ENCODE measurements at places on chromosomes 11 and 22. TPM values are rescaled to one million over a fixed set of nuclear protein-coding genes. Genes with fewer than 3 reads are reported as not detected.

Gene SCUBE2
- total RNA-seq, result 4.1 TPM

Gene ACCS
- 3.6 TPM for total RNA-seq

Gene TRPM5
- total RNA-seq, result not detected

Gene SLC15A3
- 2.6 TPM for total RNA-seq

Gene REXO2
- 174 TPM for total RNA-seq

Gene ELF5
- not detected for total RNA-seq

Gene DGKZ
- 70.1 TPM for total RNA-seq

- DNase-seq, result no peak
Observed at GRCh38 chr22:32815059-32815458, 13.6 kb downstream of the TIMP3 start.

DNA sequence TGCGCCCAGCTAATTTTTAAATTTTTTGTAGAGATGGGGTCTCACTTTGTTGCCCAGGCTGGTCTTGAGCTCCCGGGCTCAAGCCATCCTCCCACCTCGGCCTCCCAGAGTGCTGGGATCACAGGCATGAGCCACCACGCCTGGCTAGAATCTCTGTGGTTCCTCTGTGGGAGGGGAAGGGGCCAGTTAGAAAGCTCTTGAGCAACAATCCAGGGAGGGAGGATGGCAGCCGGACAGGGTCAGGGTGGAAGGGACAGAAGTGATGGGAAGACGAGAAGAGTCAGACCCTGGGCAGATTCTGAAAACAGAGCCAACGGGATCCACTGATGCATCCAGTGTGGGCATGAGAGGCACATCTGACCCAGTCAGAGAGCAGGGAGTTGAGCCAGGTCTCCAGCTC, 38.9 kb upstream of the MN1 start:
- DNase-seq, result no peak

- DNase-seq, result no peak
Observed at GRCh38 chr22:36228944-36229343, 10.4 kb downstream of the APOL2 start.

DNA sequence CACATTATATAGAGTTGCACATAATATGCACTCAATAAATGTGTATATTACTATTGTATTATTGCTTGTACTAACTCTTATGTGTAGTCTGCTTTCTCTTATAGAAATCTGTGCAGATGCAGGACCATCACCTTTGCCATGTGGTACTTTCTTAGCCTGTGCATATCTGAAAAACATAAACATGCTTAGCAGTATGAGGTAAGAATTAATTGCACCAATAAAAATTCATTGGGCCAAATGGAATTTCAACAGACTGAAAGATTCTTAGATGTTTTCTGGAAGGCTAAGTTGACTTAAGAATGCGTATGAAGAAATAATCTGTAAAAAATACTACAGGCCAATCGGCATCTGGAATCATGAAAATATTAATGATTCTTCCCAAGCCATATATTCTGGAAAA, 55.3 kb downstream of the TRPC6 start:
- no peak for DNase-seq

DNA sequence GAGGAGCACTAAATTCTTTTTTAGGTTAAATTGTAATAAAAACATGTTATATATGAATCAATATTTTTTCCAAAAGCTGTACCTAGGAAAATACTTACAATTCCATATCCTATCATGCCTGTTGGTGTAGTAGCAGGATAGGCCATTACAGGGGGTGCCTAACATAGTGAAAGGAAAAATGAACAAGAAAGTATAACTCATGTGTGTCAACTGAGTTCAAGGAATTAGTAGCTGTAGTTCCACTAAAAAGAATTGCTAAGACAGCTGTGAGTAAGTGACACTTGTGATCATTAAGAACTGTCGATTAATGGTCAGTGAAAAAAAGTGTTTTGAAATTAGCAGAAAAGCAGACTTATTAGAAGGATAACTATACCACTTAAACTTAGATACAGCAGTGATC, 92.4 kb downstream of the PICALM start:
- DNase-seq, result no peak

DNA sequence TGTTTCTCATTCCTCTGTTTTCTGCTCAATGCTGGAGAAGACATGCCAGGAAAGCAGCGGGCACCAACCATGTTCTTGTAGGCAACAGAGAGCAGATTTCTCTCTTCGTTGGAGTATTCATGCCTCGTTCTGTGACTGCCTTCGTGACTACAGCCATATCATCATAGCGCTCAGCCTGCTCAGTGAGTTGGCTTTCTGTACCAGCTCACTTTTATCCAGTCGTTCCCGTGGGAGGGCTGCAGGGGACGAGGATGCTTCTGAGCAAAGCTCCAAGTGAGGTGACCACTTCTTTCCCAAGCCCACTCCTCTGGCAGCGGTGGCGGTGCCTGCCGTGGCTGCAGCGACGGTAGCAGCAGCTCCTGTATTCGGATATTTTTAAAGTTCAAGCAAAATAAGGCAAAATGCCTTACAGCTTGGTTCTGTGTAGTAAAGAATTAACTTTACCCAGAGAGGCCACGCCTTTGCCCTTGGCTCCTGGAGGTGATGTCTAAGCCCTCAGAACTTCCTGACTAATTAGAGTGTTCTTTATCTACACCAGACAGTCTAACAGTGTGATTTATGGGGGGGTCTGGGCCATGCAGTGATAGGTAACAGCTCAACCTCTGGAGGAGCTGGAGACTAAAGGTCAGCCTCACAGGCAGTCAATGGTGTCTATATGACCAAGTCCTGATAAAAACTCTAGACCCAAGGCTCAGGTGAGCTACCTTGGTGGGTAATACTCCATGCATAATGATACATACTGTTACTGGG, 35.3 kb downstream of the LDHAL6A start:
- no peak for DNase-seq

DNA sequence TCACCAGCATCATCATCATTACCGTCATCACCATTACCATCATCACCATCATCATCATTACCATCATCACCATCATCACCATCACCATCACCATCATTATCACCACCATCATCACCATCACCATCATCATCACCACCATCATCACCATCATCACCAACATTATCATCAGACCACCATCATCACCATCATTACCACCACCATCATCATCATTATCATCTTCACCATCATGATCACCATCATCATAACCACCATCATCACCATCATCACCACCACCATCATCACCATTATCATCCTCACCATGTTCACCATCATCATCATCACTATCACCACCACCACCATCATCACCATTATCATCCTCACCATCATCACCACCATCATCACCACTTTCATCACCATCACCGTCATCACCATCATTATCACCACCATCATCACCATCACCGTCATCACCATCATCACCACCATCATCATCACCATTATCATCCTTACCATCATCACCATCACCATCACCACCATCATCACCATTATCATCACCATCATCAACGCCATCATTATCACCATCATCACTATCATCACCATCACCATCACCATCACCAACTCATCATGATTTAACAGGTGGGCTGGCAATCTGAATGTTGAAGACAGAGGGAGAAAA, 2.4 kb upstream of the MYEOV start:
- no peak for DNase-seq

GRCh38 chr11:131859538-131860210, 489.3 kb downstream of the NTM start:
- no peak for DNase-seq

- peak; percentile 17 for DNase-seq
Observed at GRCh38 chr11:80873310-80873999, 1432.6 kb upstream of the TENM4 start.

DNA sequence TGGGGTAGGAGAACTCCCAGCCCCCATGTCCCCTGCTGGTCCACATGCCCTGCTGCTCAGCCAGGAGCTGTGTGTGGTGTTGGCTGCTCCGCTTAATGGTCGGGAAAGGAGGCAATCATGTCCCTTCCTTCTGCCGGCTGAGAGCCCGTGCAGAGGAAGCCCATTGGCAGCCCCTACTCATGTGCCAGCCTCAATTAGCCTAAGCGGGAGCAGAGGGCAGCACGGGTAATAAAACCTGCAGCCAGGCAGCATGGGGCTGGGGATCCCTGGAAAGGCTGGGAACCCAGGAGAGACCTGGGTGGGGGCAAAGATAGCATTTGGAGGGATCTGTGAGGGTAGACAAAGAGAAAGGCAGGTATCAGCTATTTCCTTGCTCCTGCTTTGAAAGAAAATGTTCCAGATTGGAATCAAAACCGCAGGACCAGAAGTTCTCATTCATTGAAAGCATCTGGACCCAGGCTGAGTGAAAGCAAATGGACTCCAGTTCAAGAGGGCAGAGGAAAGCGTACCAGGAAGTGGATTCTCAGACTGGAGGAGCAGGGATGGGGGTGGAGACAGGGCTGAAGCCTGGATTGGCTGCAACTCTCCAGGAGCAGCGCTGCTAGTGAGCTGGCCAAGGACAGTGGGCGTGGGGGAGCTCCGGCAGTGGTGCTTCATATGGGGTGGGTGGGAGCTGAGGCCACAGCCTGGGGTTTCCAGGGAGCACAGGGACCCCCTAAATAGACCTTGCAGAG, 103.4 kb upstream of the NECTIN1 start:
- no peak for DNase-seq

DNA sequence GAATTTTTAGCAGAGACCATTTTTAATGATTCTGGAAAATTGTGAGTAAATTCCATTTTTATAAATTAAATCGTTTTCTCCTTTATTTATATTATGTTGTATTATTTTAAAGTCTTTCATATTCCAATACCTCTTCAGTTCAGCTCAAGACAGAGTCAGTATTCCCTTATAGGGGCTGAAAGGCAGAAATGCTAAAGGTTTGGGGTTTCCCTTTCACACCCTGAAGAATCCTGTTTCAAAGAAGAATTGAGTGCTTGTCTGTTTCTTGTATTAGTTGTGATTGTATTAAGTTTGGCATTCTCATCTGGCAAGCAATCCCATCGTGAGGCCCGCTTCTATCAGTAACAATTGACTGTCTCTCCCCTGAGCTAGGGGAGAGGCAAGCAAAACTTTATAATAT, 57.4 kb downstream of the PACSIN2 start:
- DNase-seq, result no peak

DNA sequence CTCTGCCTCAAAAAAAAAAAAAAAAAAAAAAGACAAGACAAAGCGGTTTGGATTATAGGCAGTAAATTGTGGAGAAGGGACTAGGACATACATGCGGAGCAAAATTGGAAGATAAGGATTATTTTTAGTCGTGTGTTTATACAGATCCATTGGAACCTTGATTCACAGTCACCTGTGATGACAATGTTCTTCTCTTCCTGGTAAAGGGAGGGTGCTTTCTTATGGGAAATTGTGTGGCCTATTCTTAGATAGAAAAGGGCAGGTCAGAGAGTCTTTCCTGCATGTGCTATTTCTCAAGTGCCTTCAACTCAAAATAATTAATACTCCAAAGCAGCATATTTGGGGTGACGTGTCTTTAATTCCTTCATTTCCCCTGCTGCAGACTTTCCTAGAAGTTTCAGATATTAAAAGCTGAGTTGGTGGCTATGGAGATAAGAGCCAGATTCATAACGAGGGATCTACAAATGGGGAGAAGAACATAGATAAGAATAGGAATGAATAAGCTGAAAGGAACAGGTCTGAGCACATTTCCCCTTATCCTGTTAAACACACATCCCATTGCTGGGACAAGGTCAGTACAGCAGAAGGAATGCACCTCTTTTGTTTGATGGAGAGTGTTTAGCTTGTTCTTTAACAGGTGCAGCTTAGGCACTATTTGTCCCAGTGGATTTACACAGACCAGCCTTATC, 22.5 kb downstream of the GSTT2B start:
- peak; percentile 49 for DNase-seq

- no peak for DNase-seq
Observed at GRCh38 chr11:123694551-123694950, 40.1 kb upstream of the SCN3B start.

GRCh38 chr11:1694064-1694845, 2.7 kb upstream of the KRTAP5-6 start:
- DNase-seq, result peak; percentile 35

DNA sequence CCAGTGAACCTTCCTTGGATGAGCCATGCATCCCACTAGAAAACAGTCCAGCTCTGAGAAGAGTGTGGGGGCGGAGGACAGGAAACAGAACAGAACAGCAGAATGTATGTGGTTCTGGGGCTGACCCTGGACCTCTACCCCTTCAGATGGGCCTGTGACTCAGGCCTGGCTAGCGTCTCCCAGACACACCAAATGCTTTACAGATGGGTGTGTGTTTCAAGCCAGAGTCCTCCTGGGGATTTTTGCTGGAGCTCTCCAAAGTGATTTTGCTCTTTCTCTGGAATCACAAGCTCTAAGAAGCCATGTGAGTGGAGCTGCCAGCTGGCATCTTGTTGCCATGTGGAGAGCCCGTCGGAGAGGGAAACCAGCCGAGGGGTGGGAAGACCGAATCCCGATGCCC, 13.2 kb upstream of the C1QTNF4 start:
- no peak for DNase-seq

- no peak for DNase-seq
Observed at GRCh38 chr11:132263241-132263640, 892.8 kb downstream of the NTM start.
